ENCODE measurements at places on chromosomes 2 and 18. TPM values are rescaled to one million over a fixed set of nuclear protein-coding genes. Genes with fewer than 3 reads are reported as not detected.

The GULP1 gene
- total RNA-seq, result 71.5 TPM

The LONRF2 gene
- total RNA-seq, result 0.39 TPM

The MDH1B gene
- 3.9 TPM for total RNA-seq

The HOXD9 gene
- not detected for total RNA-seq

The CFAP210 gene
- total RNA-seq, result not detected

The GAREM2 gene
- total RNA-seq, result 12.9 TPM

The AMER3 gene
- total RNA-seq, result not detected

The LYPD1 gene
- not detected for total RNA-seq

The DSG3 gene
- 32.2 TPM for total RNA-seq

The SATB2 gene
- 0.22 TPM for total RNA-seq

The C2orf72 gene
- under 0.01 TPM for total RNA-seq

The ZC3H6 gene
- total RNA-seq, result 7.1 TPM

The ESPNL gene
- total RNA-seq, result 7.5 TPM

The DNAH6 gene
- total RNA-seq, result 0.39 TPM

The CCDC142 gene
- total RNA-seq, result 28.7 TPM

The SLC14A1 gene
- total RNA-seq, result 0.65 TPM

The ANKRD30BL gene
- total RNA-seq, result not detected

The FBXO15 gene
- total RNA-seq, result 0.39 TPM

The ATG16L1 gene
- total RNA-seq, result 33.8 TPM

The SETBP1 gene
- 24.9 TPM for total RNA-seq

The ERCC3 gene
- total RNA-seq, result 45.1 TPM

The ECEL1 gene
- not detected for total RNA-seq

The CTAGE1 gene
- 0.22 TPM for total RNA-seq

The TCF23 gene
- not detected for total RNA-seq

The TMEM178A gene
- not detected for total RNA-seq

The TM4SF20 gene
- total RNA-seq, result not detected

The ALLC gene
- not detected for total RNA-seq

The REG1A gene
- not detected for total RNA-seq

The IL1RN gene
- 5.1 TPM for total RNA-seq

The NR4A2 gene
- 0.43 TPM for total RNA-seq

The PDCD1 gene
- not detected for total RNA-seq

The BCL11A gene
- 41.6 TPM for total RNA-seq

The LYPD6B gene
- total RNA-seq, result 9.4 TPM

The SEPTIN10 gene
- 90.2 TPM for total RNA-seq

The SERPINB13 gene
- total RNA-seq, result not detected

The SERPINB11 gene
- not detected for total RNA-seq

The ALKAL2 gene
- 2.2 TPM for total RNA-seq
